ENCODE measurements at places on chromosomes 16 and 17. TPM values are rescaled to one million over a fixed set of nuclear protein-coding genes. Genes with fewer than 3 reads are reported as not detected.

ADAP2 gene
- 0.33 TPM for total RNA-seq

NPIPA5 gene
- 2.4 TPM for total RNA-seq

GPR179 gene
- total RNA-seq: not detected

AANAT gene
- not detected for total RNA-seq

PDF gene
- 9.6 TPM for total RNA-seq

TBX2 gene
- 0.29 TPM for total RNA-seq

MPO gene
- not detected for total RNA-seq

CXCL16 gene
- 2.0 TPM for total RNA-seq

KCNH4 gene
- under 0.01 TPM for total RNA-seq

Data from vein endothelial cell (primary cell).